ENCODE measurements at places on chromosomes 12 and 14.

DNA sequence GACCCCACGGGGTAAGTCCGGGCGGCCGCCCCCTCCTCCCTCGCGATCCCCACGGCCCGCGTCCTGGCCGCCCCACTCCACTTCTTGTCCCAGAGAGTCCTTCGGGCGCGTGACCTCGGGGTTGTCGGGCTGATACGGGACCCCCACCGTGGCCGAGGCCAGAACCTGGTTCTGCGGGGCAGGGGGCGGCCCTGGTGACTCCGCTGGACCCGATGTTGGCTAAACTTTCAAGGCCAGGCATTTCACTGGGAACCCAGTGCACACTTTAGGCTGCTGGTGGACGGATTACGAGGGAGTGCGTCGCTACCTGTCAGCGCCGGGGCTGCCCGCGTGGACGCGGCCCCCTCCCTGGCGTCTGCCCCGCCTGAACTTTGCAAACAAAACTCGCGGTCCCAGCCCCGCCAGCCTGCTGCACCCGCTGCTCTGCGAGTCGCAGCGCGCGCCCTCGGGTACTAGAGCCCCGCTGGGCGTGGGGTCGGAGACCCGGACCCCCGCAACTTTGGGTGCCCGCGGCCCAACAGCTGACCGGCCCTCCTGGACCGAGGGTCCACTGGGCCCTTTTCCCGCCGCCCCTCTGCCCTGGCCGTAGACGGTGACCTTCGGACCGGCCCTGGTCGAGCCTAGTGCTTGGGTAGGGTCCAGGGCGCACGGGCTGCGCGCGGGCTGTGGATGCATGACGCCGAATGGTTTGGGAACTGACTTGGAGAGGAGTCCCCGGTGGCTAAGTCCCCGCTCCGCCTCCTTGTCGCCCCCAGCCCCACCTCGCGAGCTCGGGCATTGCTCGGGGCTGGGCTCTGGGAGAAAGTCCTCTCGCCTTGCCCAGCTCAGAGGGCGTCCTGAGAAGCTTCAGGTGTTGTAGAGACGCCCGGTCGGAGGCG is 624 bp downstream of the RIN3 start:
- peak; percentile 43 for DNase-seq

DNA sequence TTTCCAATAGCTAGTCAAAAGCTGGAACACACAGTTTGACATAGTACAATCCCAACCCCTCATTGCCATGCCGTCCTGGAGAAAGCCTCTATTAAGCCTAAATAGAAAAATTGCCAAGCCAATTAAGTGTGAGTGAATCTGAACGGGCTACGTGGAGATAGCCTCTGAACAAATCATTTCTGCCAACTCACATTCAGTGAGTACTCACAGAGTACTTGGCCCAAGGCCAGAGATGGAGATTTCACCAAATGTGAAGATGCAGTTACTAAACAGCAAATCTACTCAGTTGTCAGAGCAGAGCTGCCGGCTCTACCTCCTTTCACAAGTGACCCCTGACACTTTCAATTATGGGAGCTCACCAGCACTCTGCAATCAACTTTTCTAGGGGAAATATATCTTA is 350.0 kb downstream of the GALC start:
- DNase-seq: no peak

DNA sequence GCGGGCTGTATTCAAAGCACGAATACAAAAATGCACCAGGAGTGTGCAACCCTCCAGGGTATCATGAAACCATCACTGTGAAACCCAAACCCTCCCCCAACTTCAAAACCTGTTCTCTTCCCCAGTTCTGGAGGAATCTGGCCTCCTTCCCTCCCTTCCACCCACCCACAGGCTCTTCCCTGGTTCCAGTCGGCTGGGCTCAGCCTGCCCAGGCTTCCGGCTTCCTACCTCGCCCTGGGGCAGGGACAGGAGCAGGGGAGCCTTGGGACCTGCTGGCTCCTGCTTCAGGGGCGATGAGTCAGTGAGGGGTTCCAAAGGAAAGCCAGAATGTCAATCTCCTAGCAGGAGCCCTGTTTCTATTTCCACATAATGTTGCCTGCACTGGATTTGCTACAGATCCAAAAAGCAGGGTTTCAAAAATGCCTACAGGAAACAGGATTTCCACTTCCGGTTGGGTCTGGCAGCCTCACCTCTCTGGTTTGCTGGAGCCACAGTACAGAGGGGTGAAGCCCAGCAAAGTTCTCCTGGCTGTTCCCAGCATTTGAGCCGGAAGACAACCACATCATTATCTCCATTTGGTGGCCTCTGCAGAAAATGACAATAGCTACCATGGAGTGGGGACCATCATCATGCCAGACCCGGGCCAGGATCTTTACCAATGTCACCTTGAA is 278.3 kb downstream of the DPF3 start:
- DNase-seq: no peak

- DNase-seq: peak; percentile 13
Observed at GRCh38 chr12:3202734-3203446, 125.7 kb downstream of the TSPAN9 start.

- DNase-seq: no peak
Observed at GRCh38 chr12:41531147-41531829, 343.2 kb downstream of the PDZRN4 start.

- no peak for DNase-seq
Observed at GRCh38 chr14:80346395-80346794, 135.1 kb upstream of the DIO2 start.

GRCh38 chr12:47303995-47304560 is 224.3 kb upstream of the AMIGO2 start:
- no peak for DNase-seq

- DNase-seq: no peak
Observed at GRCh38 chr12:111728795-111729194, 37.9 kb upstream of the ALDH2 start.

GRCh38 chr12:129949651-129950050 is 45.8 kb upstream of the TMEM132D start:
- no peak for DNase-seq

GRCh38 chr12:91974541-91975085 is 171.0 kb downstream of the BTG1 start:
- DNase-seq: no peak

GRCh38 chr12:127542391-127542790 is 724.6 kb upstream of the TMEM132C start:
- DNase-seq: no peak

DNA sequence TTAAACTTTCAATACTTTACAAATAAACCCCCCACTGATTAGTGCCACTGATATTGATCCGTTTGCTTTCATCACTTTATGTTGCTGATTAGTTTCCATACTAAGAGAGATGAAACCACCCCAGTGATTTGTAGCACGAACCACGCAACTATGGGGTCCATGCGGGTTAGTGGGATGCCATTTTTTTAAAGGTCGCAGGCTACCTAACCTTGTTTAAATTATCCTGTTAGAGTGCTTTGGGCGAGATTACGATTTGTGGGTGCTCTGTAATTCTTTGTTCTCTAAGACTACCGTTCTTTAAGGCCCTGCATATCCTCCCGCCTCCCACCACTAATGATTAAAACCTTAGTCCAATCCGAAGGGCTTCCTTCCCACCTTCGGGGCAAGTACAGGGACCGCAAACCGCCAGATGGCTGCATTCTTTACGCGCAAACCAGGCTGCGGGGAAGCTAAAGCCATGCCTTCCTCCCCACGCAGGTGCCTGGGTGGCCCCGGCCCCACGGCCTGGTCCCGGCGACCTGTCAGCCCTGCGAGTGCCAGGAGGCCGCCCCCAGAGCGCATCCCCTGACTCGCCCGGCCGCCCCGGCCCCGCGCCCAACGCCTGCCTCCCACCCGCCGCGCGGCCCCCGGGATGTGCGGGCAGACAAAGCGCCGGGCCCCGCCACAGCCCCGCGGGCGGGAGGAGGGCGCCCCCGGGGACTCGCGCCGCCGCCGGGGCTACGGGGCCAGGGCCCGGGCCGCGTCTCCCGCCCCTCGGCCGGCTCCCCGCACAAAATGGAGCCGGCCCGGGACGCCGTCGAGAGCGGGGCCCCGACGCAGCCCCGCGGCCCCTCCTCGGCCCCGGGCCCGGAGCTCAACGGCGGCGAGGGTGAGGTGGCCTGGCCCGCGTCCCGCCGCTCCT is 759 bp downstream of the NFYB start:
- peak; percentile 32 for DNase-seq

DNA sequence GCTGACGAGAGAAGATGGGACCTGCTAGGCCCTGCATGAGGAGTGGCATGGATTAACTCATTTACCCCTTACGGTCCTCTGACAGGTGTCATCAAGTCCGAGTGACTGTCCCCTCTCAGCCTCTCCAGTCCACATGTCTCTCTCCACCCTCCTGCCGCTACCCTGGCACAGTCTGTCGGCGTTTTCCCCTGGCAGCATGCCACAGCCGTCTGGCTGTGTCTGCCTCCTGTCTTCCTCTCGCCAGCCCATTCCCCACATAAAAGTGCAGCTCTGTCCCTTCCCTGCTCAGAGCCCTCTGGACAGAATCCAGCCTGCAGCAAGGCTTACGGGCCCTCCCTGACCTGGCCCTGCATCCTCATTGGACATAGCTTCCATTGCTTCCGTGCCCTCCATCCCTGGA is 45.6 kb downstream of the UBE3B start:
- DNase-seq: no peak

- no peak for DNase-seq
Observed at GRCh38 chr14:73234586-73235394, 2.5 kb upstream of the PAPLN start.

- DNase-seq: no peak
Observed at GRCh38 chr12:79614730-79615129, 76.0 kb downstream of the PAWR start.

GRCh38 chr12:112932485-112933128 is 5.7 kb upstream of the OAS3 start:
- no peak for DNase-seq

DNA sequence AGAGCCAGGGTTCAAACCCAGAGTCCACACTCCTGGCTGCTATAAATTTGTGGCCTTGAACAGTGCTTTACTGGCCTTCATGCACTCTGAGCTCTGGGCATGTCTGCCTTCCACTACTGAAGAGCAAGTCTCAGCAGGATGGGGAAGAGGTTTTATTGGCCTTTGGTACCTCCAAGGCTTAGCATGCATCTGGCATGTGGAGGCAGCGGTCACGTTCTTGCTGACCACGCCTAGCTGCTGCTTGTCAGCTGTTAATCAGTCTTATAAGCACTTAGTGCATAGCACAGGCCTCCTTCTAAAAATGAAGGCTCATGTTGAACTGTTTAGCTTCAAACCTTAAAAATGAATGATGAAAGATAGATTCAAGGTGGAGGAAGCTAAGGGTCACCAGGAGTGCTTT is 177.5 kb downstream of the PELI2 start:
- DNase-seq: no peak

DNA sequence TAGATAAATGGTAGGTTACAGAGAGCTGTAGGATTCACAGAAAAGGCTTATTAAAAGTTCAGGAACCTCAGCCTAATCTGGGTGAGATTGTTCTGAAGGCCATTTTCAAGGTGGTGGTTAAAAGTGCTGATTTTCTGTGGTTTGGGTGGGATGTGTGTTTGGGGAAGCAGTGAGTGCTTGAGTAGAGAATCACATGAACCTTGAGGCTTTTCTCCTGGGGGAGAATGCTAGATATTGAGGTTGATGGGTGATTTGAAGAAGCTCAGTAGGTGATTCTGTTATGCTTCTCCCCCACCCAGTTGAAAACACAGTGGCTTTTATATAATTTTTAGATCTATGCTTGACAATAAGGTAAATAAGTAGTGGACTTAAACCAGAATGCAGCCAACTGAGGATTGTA is 420.9 kb downstream of the PCNX1 start:
- DNase-seq: no peak

DNA sequence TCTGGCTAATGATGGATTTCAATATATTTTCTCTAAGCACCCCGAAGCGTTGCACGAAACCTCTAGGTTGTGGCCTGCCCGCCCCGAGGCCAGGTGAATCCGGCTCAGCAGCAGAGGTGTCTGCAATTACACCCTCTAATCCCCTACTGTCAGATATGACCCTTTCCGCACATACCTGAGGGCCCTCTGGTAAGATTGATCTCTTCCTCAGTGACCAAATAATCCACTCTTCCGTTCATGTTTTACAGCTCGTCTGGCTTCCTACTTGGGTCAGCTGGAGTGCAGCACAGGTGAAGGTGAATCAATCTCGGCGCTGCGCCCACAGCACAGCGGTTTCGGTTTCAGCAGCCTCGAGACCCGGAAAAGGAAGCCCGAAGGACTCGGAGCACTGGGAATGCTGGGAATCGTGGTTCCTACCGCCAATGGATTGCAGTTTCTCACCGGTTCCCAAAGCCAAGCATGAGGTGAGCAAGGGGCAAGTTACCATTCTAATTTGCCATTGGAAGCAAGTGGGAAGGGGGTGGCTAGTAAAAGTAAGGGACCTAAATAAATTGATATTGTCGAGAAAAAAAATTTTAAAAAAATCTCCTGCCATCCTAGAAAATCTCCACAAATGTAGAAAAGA is at the start of gene SYNJ2BP:
Gene SYNJ2BP, minus strand, starts transcription at position 366 of the 625 bp plus-strand sequence. Its CDS starts 127 bp downstream, at position 239.
- DNase-seq: peak; percentile 32

GRCh38 chr12:38456537-38457120 is 140.1 kb downstream of the ALG10B start:
- no peak for DNase-seq

DNA sequence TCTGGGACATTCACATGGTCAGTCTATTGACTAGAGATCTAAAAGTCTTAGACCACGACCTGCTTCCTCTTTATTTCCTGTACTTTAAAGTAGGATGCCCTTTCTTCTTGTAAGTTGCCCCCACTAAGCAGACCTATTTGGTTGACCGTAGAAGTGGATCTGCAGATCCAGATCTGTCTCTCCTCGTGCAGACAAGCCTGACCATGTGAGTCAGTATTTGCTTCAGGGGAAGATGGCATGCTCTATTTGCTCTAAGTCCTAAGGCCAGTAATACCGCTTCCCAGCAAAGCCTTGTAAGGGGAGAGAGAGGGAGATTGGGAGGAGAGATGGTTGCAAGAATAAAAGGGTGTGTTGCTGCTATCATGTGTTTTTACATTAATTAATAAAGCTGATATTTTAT is 46.8 kb downstream of the KCNC2 start:
- DNase-seq: no peak

- DNase-seq: no peak
Observed at GRCh38 chr14:90132821-90133570, 71.2 kb downstream of the KCNK13 start.

GRCh38 chr14:69673104-69673503 is 61.7 kb downstream of the SUSD6 start:
- no peak for DNase-seq

- DNase-seq: no peak
Observed at GRCh38 chr14:21120686-21121085, 19.8 kb downstream of the TMEM253 start.

DNA sequence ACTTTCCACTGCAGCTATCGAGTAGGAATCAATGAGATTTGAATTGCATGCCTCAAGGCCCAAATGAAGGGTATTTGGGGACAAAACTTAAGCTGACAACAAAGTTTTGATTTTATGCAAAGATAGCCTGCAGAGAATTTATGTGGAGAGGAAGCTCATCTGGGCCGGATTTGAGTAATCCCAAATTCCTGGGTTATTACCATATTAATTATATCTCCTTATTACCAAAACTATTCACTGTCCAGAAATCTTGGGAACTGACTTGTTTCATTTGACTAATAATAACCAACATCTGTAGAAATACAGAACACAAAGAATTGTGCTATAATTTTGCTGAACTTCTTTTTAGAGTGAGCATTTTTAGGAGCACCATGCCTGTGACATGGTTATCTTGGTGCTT is 70.4 kb downstream of the KITLG start:
- no peak for DNase-seq

Measured in stimulated activated CD8-positive, alpha-beta memory T cell treated with anti-CD3 and anti-CD28 coated beads, Interleukin-12 subunit alpha, Interleukin-12 subunit beta, amount 100 ng/mL, for 4 hours (primary cell).